ENCODE measurements at places on chromosomes 7 and 10.

DNA sequence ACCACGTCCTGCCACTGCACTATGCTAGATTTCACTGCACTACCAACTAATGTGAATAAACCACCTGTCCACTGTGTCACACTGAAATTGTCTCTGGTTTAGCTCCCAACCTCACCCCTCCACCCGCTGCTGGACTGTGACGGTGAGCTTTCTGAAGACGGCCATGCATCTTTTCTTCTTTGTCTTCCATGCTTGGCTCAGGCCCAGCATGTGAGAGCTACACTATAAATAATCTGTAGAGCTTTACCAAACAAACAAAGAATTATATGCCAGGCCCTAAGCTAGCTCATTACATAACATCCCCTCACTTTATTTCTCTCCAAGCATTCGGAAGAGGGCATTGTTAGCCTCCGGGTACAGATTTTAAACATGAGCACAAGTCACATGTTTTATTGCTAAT lies 633.2 kb downstream of the TNS3 start:
- no peak for DNase-seq

GRCh38 chr10:10845826-10846503 lies 171.7 kb upstream of the CELF2 start:
- no peak for DNase-seq

- peak; percentile 85 for DNase-seq
Observed at GRCh38 chr10:33803248-33803647, 468.8 kb upstream of the NRP1 start.

- DNase-seq: peak; percentile 72
Observed at GRCh38 chr7:101874028-101874427, 56.6 kb downstream of the CUX1 start.

DNA sequence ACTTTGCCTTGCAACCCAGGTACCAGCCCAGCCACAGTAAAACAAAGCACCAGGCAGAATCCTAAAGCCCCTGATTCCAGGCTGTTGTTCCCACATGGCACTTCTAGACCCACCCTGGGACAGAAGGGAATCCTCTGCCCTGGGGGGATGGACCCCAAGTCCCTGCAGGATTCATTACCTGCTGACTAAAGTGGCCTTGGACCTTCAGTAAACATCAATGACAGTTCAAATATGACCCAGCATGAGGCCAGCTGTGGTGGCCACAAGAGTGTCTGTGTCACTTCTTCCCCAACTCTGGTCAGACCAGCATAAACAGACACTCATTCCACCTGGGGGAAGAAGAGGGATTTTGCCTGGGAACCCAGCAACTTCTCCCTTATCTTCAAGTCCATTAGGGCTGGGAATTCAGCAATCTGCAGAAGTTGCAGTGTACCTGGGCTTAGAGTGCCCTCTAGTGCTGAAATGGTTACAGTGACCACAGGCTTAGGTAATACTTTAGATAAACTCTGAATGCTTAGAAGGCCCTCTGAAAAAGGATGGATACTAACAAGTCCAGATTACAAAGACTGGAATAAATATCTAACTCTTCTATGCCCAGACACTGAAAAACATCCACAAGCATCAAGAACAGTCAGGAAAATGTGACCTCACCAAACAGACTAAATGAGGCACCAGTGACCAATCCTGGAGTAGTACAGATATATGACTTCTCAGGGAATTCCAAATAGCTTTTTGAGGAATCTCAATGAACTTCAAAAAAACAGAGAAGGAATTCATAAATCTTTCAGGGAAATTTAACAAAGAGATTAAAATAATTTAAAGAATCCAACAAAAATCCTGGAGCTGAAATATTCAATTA lies 108.5 kb upstream of the TMEM168 start:
- DNase-seq: peak; percentile 69

GRCh38 chr7:19665399-19666008 lies 43.3 kb downstream of the POLR1F start:
- peak; percentile 42 for DNase-seq

DNA sequence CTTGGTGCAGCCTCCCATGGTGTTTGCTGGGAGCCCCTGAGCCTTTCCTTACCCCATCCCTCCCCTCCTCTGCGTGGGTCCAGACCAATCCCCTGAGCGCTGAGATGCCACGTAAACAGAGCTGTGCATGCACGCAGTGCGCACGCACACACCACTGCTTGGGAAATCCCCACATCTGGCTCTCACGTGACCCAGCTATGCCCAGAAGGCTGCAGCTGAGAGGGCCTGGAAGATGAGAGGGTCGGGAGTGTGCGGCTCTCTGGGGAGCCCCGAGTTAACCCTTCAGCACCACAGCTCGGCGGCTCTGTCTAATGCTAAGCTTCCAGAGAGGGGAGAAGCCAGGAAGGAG lies 177.2 kb downstream of the SH3PXD2A start:
- DNase-seq: peak; percentile 99

- no peak for DNase-seq
Observed at GRCh38 chr7:55508221-55509011, 63.9 kb downstream of the VOPP1 start.

- peak; percentile 34 for DNase-seq
Observed at GRCh38 chr7:41825927-41826480, 123.1 kb upstream of the INHBA start.

DNA sequence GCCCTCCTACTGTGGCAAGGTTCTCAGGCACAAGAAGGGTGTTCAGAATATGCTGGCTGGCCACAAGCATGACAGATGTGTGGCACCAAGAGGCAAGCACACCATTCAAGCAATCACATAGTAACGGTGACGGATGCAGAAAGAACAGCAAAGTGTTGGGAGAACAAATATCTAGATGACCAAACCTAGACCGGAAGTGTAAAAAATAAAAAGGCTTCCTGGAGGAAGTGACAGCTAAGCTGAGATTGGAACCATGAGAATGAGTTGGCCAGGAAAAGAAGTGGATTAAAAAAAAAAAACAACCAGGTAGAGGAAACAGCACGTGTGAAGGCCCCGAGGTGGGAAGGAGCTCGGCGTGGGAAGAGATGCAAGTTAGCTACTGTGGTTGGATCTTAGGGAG lies 22.0 kb downstream of the GHRHR start:
- no peak for DNase-seq

All from fibroblast of skin of scalp (primary cell).